H9 (cell line): ENCODE measurements at places on chromosomes 2 and 18. TPM values are rescaled to one million over a fixed set of nuclear protein-coding genes. Genes with fewer than 3 reads are reported as not detected.

HOXD11 gene
- not detected in 2 replicates for total RNA-seq

CIB4 gene
- not detected in 2 replicates for total RNA-seq

NEU4 gene
- 0.42 and 0.70 TPM in 2 replicates for total RNA-seq

C2orf78 gene
- total RNA-seq = 0.07 and 0.09 TPM in 2 replicates

- DNase-seq = no peak
Measured at GRCh38 chr2:134145519-134145918, 108.4 kb upstream of the MGAT5 start.
